Activated CD4-positive, alpha-beta T cell treated with anti-CD3 and anti-CD28 coated beads for 24 hours (primary cell): ENCODE measurements at places on chromosomes 7 and 10.

DNA sequence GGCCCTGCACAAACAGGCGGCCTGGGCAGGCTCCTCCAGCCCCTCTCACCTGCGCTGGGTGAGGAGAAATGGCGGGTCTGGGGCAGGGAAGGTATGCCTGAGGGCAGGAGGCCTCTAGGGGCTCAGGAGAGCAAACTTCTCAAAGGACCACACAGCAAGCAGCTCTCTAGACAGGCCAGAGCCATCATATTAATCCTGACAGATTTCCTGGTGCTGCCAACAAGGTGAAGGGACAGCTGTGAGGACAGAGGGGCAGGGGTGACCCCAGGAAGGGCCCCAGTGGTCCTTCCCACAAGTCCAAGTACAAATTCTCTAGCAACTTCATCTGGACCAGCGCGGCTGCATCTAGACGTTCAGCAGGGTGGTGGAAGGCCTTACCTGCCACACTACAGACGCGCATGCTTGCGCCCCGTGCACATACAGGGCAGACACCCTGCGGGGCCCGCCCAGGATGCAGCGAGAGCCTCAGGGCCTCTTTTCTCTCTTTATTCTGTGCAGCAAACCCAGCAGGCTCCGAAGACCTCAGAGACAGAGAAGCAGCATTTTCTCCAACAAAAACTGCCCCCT is 62.1 kb downstream of the ZRANB1 start:
- DNase-seq: no peak

DNA sequence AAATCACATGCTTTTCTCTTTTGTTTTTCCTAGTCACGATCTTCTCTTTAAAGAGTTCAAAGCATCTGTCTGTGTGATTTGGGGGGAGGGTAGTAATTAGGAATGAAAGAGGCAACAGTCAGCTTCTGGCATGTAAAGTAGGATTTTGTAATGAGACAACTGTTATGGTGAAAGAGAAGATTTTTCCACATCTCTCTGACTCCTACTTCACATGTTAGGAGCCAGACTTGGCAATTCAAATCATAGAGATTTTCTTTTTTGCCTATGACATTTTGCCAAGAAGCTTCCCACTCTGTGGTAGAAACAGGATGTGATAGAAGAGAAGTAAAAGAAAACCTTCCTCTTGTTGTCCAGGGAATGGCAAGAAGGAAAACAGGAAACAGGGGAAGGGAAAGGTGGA is 38.3 kb upstream of the KLHL7 start:
- DNase-seq: no peak

- DNase-seq: no peak
These were observed 21.9 kb downstream of the EIF3B start for GRCh38 chr7:2376351-2377154.

DNA sequence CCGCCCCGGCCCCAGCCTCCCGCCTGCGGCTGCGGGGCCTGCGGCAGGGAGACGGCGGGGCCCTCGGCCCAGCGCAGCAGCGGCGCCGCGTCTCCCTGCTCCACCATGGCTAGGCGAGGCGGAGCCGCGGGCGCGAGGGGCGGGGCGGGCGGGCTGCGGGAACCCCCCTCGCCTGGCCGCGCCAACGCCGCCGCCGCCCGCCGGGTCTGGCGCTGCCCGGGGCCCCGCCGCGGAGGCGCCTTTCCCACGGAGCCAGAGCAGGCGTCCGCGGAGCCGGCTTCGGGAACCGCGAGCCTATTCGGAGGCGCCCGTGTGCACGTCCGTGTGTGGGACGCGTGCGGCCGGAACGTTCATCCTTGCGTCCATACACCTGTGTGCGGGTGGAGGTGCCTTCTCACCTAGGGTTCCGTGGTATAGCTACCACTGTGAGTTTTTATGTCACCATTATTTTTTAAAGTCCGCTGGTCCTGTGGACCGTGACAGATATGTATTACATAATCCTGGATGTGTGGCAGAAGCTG is at the start of gene DENND11:
TSS of gene DENND11 (minus strand) at position 120 of the 521 bp plus-strand sequence. CDS start at position 107, 13 bp downstream.
- DNase-seq: peak; percentile 14

GRCh38 chr7:29922921-29923700 is 66.5 kb downstream of the SCRN1 start:
- DNase-seq: no peak

- DNase-seq: no peak
These were observed 290.6 kb upstream of the PHYHIPL start for GRCh38 chr10:58885686-58886345.

- DNase-seq: no peak
These were observed 96.5 kb downstream of the DIP2C start for GRCh38 chr10:593016-593415.

GRCh38 chr7:105210721-105211205 is 178.0 kb downstream of the SRPK2 start:
- no peak for DNase-seq

GRCh38 chr10:200405-200804 is 65.2 kb downstream of the ZMYND11 start:
- no peak for DNase-seq

- no peak for DNase-seq
These were observed 8.5 kb downstream of the NT5C2 start for GRCh38 chr10:103184615-103185014.

GRCh38 chr7:159175792-159176191 is 31.1 kb upstream of the VIPR2 start:
- no peak for DNase-seq

DNA sequence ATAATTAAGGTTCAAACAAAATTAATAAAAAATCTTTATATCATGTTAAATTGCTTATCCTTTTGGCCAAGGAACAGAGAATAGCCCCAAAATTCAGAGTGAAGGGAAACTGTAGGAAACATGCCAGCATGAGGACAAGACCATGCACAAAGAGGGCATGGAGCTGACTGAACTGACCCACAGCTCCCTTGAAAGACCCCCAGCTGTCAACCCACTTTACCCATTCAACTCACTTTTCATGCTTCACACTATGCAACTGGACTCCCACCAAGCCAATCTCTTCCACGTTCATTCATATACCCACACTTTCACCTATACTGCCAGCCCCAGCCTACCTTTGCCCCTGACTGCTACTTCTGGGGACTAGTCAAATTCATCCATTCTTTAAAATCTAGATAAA is 10.2 kb downstream of the FBXW4 start:
- no peak for DNase-seq

DNA sequence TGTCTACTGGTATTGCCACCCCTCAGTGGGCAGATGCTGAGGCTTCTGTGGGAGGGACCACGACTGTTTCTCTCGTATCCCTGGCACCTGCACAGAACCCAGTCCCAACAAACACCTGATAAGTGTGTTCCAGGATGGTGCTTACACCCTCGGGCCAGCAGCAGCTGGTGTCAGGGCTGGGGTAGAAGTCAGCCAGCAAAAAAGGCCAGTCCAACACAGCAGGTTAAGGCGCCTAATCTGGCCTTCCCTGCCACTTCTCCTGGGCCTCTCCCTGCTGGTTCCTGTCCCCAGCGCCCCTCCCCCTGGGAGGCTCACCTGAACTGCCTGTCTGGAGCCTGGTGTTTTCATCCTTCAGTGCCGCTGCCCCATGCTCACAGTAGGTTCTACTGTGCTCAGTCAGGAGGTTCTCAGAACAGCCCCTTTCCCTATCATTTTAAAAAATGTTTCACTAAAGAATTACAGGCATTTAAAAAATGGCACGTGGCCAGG is 20.0 kb downstream of the PODXL start:
- no peak for DNase-seq

DNA sequence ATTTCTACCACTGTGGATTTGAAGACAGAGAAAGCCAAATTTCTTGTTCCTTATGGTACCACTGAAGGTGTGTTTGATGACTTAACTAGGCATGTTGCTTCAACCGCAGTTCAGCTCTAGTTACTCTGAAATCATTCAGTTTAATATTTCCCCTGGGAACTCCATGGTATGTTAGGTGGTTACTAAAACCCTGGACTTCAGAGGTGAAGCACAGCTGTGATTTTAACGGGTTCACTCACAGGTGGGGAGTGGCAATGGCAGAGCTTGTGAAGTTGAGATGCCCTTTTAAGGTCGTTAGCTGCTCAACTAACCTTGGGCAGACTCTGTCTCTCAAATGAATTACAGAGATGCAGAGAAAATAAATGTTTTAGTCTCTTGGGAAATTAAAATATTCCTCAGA is 163.6 kb upstream of the PHYHIPL start:
- DNase-seq: no peak

GRCh38 chr10:115937768-115938056 is 335.3 kb downstream of the GFRA1 start:
- DNase-seq: no peak

GRCh38 chr7:107158028-107158427 is 10.8 kb upstream of the HBP1 start:
- DNase-seq: no peak

GRCh38 chr10:19826712-19827111 is 10.5 kb downstream of the PLXDC2 start:
- no peak for DNase-seq

DNA sequence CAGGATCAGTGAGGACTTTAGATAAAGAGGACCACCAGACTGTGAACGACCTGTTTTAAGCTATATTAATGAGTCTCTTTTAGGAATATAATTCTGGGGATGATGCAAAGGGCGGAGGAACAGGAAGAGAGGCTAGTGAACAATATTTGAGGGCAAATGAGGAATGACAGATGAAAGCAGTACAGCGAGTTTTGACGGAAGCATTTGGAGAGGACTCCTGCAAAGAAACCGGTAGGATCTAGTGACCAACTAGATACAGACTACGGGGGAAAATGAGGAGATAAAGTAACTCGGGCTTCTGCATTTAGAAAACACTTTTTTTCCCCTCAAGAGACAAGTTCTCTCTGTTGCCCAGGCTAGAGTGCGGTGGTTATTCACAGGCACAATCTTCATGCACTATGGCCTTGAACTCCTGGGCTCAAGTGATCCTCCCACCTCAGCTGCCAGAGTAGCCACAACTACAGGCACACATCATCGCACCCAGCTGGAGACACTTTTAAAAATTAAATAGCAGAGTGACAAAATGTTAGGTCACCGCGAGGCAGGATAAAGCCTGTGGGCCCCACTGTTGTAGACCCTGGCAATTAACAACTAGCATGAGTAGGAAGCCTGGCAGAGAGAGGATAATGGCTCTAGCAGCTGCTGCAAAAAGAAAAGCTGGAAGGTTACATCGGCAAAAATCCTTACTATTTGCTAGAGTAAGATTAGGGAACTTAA is 143.2 kb downstream of the SRPK2 start:
- DNase-seq: no peak

GRCh38 chr10:60666221-60666620 is 112.1 kb upstream of the CDK1 start:
- no peak for DNase-seq

DNA sequence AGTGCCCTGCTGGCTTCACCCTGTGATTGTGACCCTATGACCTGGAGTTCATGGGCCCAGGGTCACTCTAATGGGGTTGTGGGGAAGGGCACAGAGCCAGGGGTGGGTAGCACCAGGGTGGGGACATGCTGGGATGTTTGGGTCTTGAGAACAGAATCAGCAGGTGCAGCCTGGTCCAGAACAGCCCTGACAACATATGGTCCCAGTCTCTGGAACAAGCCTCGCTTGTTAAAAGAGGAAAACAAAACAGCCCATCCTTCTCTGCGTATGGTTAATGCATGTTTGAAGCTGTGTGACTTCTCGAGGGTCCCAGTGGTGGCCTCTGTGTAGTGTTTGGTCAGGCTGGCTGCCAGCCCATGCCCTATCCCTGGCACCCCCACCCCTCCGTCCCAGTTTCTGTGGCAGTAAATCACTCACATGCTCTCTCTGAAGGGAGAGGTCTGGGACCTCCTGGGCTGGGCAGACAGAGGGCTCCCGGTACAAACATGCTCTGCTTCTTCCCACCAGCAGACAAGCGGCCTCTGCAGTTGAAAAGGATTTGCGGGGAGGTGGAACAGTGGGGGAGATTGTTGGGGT is 79.4 kb downstream of the FAM241B start:
- no peak for DNase-seq
